ENCODE measurements at places on chromosomes 11 and 22.

DNA sequence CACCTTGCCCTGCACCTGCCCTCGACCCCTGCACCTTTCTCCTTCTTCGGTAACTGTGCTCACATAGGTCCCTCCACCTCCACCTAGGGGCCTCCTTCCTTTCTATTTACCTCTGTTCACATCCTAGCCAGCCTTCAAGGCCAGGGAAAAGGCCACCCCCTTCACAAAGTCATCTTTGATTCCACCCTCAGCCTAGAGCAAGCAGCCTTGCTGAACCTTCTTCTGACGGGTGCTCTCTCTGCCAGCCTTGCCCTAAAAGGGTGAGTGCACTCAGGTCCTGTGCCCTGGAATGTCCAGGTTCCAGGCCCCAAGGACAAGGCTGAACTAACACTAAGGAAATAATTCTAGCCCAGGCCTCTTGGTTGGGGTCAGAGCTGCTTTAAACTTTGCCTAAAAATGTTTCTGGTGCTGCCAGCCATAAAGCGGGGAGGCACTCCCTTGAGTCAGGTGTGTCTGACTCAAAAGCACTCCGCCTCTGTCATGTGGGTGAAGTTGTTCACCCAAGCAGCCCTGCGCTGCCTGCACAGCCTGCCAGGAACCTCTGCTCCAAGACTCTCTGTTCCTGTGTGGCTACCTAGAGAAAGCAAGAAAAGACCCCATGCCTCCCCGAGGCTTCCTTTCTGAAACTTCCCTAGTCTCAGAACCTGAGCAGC is 9.2 kb upstream of the FAM83F start:
- DNase-seq: peak; percentile 46

DNA sequence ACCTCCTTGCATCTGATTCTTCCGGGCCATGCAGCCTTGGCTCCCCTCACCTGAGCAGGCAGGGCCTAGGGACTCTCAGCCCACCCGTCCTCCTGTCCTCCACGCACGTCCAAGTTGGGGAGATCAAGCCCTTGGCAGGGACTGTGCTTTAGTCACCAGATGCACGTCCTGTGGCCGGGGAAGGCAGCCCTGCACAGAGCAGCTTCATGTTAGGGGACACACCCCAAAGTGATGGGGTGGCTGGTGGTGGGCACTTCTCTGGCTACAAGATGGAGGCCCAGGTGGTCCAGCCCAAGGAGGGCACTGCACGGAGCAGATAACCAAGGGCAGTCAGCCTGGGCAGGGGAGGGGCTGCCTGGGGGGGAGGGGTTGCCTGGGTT is 1.2 kb downstream of the MUC5B start:
- DNase-seq: no peak

- DNase-seq: no peak
Observed at GRCh38 chr11:70828593-70829082, 423.7 kb downstream of the SHANK2 start.

GRCh38 chr11:96090711-96091110 is 166.8 kb upstream of the MTMR2 start:
- DNase-seq: no peak

DNA sequence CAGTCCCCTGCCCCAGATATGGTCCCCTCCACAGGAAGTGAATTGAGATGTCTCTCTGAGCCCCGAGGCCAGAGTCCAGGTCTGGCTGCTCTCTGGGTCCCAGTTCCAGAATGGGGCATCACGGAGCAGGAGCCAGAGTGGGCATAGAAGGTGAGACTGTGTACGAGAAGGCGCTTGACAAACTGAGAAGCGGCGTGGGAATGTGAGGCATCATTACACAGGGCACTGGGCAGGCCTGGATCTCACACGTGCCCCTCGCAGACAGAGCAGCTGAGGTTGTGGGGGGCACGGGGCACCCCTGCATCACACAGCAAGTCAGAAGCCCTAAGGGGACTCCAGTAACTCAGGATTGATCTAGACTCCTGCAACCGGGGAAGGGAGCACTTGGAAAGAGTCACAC is 9.2 kb downstream of the STARD10 start:
- no peak for DNase-seq

GRCh38 chr11:11520231-11521015 is 101.4 kb downstream of the GALNT18 start:
- DNase-seq: no peak

DNA sequence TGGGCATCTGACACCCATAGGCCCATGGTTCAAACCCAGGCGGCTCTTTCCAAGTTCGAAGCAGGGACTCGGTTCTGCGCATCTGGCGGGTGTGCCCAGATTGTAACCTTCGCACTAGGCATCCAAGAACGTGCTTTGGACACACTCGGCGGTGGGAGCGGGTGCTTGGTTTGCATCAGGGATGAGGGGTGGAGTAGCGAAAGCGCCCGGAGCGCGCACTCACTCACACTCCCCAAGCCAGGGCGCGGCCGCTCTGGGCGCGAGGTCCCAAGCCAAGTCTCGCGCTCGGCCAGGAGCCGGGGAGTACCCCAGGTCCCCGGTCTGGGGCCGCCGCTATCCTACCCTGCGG is 243 bp upstream of the SYT9 start:
- DNase-seq: no peak

GRCh38 chr11:2481253-2481652 is 36.4 kb downstream of the KCNQ1 start:
- no peak for DNase-seq

DNA sequence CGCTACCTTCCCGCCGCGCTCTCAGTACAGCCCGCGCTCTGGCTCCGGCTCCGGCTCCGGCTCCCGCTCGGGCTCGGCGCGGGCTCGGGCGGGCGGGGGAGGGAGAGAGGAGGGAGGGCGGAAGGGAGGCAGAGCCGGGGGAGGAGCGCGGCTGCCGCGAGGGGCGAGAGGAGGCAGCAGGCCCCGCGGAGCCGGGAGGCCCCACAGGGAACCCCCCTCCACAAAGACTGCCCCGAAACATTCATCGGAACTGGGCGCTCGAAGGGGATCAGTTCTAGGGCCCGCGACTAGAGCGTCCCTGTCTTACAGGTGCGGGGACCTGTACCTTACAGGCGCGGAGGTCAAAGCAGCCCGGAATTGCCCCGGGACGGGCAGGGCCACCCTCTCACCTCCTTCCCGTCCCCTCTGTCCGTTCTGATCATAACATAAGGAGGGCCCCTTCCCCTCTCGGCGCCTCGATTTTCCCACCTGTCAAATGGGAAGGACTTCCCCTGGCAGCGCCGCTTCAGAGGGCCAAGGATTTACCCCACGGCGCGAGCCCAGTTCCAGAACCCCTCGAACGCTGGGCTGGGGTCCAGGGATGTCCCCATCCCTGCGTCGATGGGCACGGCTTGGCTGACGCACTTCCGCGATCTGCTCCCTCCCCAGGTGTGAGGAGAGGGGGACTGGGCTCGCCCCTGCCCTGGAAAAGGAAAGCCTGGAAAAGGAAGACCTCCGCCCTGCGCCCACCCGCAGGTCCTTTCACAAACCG is at the start of gene SHISA8:
Gene SHISA8 (minus strand): TSS at position 40 of the 751 bp plus-strand sequence. CDS start 407 bp downstream, outside the sequence.
- peak; percentile 38 for DNase-seq

DNA sequence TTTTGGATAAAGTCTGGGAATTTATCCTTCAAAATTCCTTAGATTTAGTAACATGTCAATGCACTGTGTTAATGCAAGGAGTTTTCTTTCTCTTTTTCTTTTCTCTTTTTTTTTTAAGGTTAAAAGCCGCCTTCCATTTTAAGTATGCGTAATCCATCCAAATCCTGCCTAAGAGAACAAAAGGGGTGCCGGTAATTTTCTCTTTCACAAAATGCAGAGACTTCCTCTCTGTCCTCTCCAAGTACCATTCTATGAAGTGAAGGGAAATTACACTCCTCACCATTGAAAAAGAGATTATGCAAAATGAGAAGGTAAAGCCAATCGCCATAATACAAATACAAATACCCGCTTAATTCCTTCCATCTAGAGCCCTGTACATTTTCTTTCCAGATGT is 273.8 kb downstream of the BLID start:
- no peak for DNase-seq
